ENCODE measurements at places on chromosomes 3 and 15. TPM values are rescaled to one million over a fixed set of nuclear protein-coding genes. Genes with fewer than 3 reads are reported as not detected.

Gene CLDN1
- total RNA-seq, result 0.77 TPM

DNA sequence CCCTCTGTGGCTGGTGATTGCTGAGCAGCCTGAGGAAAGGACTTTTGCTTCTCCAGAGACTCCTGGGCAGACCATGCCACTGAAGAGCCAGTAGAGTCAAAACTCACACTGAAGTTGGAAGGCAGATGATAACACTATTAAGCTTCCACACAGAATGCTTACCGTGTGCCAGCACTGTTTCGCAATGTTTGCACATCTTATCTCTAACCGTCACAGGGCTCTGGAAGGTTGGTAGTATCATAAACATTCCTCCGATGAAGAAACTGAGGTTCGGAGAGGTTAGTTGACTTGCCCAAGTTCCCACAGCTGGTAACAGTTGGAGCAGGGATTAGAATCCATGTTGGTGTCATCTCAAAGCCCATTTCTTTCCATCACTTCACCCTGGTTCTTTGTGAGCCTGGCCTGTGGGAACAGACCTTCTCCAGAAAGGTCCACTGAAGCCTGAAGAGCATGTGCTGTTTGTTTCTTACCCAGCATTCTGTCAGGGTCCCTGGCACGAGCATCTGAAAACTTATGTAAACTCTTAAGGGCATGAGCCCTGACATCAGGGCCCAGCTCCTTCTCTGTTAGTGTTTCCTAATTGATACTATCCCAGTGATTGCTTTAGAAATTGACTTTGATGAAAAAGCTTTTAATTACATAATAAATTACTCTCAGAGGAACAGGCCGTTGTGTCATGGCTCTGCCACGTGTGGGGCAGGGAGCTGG lies 77.0 kb upstream of the PRR23C start:
- no peak for DNase-seq

DNA sequence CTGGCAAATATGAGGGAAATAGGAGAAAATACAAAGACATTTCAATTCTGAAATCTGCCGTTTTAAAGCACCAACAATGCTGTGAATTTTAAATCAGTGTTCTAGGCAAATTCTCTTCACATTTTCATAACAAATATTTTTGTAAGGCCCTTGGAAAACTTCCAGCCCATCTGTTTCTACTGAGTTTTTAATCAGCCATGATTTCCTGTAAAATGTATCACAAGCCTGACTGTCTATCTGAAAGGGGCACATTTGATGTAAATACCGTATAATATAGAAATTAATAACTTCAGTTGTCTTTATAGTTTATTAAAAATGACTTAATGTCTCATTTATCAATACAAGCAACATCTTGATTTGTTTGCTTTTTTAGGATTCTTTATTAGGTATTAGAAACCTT lies 454.7 kb downstream of the PYDC2 start:
- DNase-seq, result no peak

GRCh38 chr3:115148142-115148790 lies 1.2 kb upstream of the ZBTB20 start:
- no peak for DNase-seq

Gene GOLGA6L4
- 1.3 TPM for total RNA-seq

DNA sequence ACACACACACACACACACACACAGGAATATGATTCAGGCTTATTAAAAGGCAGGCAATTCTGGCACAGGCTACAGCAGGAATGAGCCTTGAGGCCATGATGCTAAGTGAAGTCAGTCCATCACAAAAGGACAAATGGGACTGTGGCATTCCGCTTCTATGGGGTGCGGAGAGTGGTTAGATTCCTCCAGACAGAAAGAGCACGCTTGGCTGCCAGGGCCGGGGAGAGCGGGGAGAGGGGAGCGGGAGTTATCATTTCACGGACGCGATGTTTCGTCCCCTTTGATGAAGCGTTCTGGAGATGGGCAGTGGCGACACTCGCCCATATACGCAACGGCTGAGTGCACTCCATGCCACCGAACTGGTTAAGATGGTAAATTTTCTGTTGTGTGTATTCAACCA lies 58.5 kb upstream of the FAM174B start:
- peak; percentile 4 for DNase-seq

Data from activated CD8-positive, alpha-beta T cell treated with anti-CD3 and anti-CD28 coated beads for 36 hours (primary cell).